ENCODE measurements at places on chromosomes 2 and 18.

DNA sequence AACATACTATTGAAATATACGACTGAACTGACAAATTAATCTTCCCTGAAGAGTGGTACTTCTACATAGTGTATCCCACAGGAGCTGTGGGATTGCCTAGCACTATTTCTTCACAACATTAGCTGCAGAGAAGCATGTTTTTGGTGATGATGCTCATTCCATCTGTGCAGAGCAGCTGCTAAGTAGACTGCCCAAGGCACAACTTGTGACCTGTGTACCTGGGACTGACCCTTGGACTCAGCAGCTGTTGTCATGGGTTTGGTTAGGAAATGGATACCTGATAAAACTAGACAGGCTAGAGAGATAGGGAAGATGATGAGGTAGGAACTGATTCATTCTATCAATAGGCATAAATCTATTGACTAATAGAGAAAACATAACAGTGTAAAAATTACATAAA is 1204.0 kb downstream of the DSC3 start:
- no peak for DNase-seq

DNA sequence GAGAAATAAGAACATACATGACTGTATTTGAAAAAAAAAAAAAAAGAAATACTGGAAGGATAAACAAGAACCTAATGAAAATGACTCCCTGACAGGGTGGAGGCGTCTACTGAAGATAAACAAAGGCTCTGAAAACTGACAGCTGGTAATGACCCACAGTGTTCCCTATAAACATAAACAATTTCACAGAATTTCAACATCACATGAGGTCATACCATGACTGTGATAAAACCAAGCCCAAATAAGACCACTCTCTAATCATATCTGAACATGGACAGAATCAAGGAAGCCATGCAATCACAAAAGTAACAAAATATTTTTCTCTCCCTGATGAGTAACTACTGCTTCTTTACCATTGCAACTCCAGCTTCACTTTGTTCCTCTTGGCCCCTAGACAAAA is 159.3 kb downstream of the FAM124B start:
- no peak for DNase-seq

DNA sequence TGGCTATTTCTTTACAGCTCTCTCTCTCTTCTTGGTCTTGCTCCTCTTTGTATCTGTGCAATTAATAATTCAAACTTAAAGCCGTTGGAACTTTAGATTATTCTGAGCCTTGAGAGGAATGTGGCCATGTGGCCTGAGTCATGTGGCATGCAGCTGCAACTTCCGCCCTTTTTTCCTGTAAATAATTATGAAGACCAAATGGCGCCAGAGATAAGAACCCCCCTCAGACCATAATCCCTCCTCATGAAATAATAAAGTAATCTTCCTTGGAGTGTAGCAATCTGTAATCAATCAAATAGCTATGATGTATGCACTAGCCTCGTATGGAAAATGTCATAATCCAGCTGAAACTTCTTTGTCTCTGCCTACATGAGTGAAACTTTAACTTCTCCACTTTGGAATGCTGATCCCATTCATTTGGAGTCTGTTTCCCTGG is 13.5 kb upstream of the TWSG1 start:
- DNase-seq, result no peak

DNA sequence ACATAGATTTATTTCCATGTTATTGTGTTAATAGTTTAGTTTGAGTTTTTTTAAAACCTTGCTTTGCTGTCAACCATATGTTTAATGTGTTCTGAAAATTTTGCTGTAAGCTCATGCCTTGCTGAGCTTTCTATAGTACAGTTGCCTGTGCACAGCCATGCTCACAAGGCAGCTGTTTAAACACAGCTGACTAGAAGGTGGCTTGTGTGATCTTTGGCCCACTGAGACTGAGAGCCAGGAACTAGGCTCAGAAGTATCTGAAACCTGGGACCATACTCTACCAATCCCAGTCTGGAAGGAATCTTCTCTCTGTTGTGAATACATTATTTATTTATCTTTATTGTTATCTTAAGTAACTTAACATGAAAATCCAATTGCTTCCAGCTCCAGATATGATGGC is 350.5 kb downstream of the KIAA1328 start:
- DNase-seq, result no peak

GRCh38 chr2:215441560-215442400 is 5.9 kb upstream of the FN1 start:
- no peak for DNase-seq

GRCh38 chr2:65566617-65567016 is 134.2 kb upstream of the SPRED2 start:
- no peak for DNase-seq

DNA sequence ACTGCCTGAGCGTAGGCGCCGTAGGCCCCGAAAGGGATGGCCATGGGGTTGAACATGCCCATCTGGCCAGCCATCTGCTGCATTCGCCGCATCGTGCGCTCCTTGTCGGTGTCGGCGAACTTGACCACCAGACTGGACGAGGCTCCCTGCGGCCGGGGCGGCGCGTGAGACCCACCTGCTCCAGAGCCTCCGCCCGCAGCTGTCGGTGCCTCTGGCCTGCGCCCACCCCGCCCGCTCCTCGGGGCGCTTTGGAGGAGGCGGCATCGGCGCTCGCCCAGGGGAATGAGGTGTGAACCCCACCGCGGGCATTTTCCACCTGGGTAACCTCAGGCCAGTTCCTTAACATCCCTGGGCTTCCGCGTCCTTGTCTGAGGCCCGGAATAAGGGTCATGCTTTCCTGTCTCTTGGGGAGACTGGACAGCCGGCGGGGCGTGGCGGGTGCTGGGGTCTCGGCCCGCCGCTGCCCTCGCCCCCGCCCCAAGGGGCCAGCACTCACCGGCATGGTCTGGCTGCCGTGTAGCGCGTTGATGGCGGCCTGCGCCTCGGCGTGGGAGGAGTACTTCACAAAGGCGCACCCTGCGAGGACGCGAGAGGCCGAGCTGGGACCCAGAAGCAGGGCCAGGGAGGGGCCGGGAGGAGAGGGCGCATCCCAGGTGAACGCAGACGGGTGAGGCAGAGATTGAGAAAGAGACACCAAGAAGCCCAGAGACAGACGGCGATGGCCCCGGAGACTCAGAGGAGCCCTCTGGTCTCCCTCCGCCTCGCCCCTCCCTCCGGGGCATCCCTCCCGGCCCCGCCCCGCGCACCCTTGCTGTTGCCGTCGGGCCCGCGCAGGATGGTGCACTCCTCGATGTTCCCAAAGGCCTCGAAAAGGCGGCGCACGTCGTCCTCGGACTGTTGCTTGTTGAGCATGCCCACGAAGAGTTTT is 291.0 kb downstream of the CELF4 start:
- no peak for DNase-seq

DNA sequence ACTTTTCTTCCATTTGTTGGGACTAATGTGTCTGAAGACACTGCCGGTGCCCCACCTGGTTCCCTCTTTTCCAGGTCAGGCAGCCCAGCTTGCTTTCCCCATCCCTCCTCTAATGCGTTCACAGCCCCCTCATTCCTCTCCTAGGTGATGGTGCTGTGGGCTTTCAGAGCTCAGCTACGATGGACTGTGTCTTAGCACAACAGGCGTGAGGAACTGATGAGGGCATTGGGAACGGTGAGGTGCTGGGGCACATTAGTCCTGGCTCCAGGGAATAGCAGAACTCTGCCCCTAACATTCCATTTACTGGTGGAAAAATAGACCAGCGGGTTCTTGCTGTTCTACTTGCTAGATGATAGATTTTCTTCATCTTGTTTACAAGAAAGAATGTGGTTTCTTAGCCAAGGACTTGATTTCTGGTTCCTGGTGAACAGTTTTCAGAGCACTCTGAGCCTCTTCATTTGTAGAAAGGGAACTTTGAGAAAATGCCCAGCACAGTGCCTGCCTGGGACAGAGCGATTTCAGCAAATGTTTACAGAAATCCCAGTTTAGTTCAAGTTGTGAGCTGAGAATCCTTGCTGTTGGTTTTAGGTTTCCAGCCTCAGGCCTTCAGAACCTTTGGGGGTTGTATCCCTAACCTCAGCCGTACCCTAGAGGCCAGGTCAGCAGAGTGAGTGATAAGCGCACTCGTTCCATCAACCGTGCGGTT is 42.5 kb downstream of the LDLRAD4 start:
- DNase-seq, result peak; percentile 81

- peak; percentile 7 for DNase-seq
Measured at GRCh38 chr2:99613980-99614379, 124.2 kb upstream of the REV1 start.

GRCh38 chr2:171541202-171541887 is 19.1 kb downstream of the CYBRD1 start:
- no peak for DNase-seq

DNA sequence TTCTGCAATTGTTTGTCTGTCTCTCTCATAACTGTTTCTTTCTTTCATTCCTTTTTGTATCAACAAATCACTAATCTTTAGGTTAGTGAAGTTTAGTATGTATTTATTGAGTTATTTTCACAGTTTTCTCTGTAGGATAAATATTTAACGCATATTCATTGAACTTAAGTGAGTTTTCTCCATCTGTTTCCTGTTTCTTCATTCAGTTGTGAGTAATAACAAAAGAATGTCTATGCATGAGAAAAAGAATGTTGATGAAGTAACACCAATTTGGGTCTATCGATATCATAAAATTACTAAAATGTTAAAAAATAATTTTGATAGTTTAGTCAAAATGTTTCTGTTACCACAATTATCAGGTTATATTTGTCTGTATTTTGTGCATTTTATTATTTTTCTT is 948.0 kb downstream of the DSC3 start:
- DNase-seq, result no peak

- DNase-seq, result peak; percentile 89
Measured at GRCh38 chr2:28958689-28959088, 22.4 kb upstream of the TOGARAM2 start.

- no peak for DNase-seq
Measured at GRCh38 chr18:74510770-74511095, 14.6 kb downstream of the CNDP2 start.

GRCh38 chr2:178804791-178805190 is 2.4 kb downstream of the TTN start:
- no peak for DNase-seq

DNA sequence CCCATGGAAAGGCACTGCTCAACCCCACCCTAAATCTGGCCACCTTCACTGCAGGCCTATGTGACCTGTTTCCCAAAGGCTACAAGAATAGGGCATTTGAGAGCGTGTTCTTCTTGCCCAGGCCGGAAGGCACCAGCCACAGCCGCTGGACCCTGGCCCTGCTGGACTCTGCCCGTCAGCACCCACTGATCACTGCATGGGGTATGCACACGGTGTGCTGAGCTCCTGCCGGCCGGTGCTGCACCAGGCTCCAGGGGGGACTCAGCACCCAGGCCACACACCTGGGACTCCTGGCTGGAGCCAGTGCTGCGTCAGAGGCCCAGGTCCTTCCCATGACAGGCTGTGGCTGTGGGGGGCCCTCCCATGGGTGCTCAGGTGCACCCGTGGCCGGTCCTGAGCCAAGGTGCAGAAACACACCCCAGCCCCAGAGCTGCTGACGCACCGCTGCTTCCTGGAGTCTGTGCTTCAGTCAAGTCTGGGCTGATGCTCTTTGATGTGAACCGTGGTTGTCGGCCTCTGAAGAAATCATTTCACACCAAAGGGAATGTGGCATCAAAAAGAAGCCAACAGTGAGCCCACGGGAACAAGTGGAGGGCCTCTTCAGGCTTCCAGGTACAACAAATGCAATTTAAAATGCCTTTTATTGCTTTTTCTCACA is 6.5 kb downstream of the KCNG2 start:
- no peak for DNase-seq
